Testis (tissue), 5 donors: ENCODE measurements at places on chromosomes 16 and 17. TPM values are rescaled to one million over a fixed set of nuclear protein-coding genes. Genes with fewer than 3 reads are reported as not detected.

- DNase-seq = no peak
Measured at GRCh38 chr17:74968361-74968780, 4.2 kb downstream of the HID1 start.

DNA sequence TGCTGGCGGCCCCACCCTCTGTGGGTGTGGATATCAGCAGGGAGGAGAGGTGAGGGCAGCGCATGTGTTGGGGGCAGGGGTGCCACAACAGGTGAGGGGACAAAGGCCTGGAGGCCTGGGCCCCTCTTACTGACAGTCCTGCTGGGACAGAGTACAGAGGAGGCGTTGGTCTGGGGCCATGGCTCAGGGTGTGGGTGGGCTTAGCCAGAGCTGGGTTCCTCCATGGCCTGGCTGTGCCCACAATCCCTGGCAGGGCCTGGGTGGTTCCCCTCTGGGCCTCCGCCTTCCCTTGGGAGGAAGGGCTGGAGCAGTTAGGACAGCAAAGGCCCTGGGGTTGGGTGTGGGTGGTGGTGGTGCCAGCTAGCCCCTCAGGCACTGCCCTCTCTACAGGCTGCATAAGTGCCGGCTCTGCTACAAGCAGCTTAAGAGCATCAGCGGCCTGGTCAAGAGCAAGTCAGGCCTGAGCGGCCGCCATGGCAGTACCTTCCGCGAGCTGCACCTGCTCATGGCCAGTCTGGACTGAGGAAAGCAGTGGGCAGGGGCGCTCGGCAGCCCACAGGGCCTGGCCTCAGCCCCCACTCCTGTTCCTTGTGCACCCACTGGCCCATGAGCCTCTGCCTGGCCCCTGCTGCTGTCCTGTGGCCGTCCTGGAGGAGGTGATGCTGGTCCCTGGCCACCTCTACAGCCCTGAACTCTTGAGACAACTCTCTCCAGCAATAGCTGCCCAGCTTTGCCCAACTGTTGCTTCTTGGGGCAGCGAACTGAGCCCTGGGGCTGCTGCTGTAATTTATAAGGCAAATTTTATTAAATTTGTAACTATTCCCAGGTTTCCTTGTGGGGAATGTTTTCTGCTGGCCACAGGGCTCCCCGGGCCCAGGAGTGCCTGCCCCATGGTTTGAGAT, 21.1 kb downstream of the KATNB1 start:
- DNase-seq = no peak

DNA sequence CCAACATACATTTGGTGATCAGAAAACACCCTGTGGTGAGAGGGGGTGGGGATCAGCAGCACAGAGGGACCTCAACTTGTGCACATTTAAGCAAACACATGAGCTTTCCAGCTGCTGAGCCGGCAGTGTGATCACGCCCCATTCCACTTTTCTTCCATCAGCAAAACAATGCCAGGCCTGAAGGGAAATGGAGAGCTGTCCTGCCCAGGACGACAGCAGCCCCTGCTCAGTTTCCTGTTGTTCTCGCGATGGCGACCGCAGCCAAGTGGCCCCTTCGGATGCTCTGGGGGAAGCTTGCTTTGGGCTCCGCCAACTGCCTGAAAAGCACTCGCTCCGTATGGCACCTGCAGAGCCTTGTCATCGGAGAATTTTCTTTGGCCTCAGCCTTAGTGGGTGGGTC, 272.3 kb downstream of the FOXL1 start:
- DNase-seq = no peak

DNA sequence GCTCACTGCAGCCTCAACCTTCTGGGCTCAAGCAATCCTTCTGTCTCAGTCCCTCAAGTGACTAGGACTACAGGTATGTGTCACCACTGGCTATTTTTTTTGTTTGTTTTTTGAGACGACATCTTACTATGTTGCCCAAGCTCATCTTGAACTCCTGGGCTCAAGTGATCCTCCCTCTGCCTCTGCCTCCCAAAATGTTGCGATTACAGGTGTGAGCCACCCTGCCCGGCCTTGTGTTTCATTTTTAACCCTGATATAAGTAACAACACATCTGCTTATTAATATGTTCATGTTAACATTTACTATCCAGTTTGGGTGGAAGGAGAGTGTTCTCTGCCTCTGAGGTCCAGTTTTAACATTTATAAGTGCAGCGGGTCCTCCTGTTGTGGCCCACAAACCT, 3.1 kb downstream of the FAM20A start:
- DNase-seq = no peak

DNA sequence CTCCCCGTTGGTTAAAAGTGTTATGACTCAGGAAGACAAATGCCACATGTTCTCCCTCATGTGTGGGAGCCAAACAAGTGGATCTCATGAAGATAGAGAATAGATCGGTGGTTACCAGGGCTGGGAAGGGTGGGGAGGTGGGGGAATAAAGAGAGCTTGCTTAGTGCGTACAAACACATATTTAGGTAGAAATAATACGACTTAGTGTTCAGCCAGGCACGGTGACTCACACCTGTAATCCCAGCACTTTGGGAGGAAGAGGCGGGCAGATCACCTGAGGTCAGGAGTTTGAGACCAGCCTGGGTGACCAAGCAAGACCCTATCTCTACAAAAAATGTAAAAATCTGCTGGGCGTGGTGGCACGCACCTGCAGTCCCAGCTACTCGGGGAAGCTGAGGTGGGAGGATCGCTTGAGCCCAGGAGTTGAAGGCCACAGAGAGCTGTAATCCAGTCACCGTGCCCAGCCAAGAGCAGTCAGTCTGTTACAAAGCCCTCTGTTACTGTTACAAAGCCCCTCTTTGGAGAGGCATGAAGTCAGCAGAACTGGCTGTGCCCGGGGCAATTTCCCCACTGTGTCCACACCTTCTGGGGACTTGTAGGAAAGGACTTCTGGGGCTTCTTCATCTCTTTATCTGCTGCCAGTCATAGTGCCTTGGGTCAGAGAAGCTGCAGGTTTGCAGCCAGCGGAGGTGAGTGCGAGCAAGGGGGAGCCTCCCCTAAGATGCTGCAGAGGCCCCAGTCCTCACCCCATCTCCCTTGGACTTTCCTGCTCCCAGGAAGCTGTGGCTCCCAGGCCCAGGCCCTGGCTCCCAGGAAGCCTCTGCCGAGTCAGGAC, 4.3 kb upstream of the ALDH3A1 start:
- no peak for DNase-seq

DNA sequence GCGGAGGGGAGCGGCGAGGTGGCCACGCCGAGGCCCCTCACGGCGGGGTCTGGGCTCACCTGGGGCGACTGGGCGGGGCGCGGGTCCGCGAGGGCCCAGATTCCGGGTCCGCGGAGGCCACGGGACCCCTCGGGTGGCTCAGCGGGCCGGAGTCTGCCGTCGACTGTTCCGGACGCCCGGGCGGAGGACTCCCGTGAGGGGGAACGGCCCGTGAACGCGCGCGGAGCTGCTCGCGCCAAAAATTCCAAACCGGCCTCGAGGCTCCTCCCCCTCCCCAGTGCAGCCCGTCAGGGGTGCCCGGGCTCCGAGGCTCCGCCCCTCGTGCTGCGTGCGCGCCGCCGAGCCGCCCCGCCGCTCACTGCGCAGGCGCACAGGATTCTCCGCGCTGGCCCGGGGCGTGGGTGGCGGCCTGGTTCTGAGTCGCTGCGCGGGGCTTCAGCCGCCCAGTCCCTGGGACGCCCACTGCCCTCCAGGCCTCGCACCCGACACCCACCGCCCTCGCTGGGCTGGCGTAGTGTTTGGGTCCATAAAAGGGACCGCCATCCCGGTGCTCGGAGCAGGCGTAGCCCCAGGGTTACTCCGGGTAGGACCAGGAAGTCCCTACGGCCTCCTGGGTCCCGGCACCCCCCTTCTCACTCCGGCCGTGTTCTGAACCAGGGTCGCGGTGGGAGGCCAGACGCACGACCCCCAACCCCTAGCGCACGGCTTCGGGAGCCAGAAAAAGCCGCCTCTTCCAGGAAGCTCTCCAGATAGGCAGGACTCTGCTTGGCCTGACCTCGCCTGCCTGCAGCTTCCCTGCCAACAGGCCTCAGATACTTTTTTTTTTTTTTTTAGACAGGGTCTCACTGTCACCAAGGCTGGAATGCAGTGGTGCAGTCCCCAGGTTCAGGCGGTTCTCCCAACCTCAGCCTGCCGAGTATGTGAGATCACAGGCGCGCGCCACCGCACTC, at the start of gene PKMYT1:
PKMYT1 (minus strand) TSS at position 220 of the 950 bp plus-strand sequence. CDS start 789 bp downstream, outside the sequence.
- peak; percentile 90 for DNase-seq

DNA sequence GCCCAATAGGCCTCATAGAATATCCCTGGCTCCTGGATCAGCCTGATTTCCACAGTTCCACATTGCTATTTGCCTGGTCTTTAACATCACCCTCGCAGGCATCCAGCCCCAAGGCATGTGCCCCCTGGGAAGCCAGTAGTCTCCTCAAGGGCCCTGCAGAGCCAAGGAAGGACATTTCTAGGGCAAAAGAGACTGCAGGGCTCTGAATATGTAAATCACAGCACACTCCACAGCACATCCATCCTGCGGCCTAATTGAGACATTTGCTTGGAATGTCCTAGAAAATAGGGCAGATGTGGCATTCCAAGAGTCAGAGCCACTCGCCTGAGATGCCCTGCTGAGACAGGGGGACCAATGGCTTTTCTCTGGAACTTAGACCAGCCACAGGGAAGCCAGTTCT, 11.4 kb upstream of the C16orf78 start:
- DNase-seq = no peak

DNA sequence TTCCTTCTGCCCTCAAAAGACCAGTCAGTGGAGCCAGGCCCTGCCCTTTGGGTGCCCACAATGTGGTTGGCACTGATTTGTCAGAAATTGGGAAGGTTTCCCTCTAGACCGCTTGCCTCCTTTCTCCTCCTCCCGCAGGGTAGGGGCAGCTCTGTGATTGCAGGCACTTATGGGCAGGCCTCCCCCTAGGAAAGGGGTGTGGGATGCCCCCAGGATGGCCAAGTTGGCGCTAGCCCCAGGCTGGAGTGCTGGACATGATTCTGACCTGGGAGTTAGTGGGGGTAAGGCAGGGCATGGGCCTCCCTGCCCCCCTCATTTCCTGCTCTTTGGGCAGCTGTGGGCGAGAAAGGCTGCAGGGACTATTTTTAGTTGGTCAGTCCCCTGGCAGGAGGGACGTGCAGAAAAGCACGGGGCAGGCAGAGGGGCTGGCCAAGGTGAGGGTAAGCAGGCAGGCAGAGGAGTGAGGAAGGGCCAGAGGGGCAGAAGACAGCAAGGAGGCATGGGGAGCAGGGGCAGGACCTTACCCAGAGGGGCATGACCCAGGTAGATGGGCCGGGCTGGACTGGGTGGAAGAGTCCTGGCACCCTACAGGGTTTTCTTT, 3.3 kb downstream of the RARA start:
- no peak for DNase-seq

DNA sequence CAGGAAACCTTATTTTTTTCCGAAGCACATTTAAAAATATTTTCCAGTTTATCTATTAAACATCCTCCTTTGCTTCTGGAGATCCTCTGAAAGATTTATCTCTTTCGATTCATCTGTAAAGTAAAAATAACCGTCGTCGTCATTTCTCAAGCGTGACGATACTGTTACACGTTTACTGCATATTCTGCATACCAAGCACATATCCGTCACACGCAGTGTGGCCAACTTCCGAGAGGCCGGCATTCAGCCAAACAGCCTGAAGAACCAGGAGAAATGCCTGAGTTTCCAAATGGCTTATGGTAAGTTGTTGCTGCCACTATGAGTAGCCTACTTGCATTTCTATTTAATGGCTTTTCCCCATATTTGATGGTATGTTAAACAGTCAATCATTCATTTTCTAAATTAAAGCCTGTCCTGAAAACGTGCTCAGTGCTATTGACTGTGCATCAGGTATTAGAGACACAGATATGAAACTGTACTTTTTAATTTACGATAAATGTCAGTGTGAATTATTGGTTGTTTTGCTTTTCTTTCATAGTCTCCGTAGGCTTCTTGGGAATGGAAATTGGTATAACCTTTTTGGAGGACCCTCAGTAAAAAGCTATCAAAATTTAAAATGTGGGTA, 275.7 kb downstream of the WWOX start:
- DNase-seq = no peak

CYLD gene
- 48.4 TPM for total RNA-seq

- peak; percentile 27 for DNase-seq
Measured at GRCh38 chr16:11629071-11630030, 38.9 kb upstream of the SNN start.

DNA sequence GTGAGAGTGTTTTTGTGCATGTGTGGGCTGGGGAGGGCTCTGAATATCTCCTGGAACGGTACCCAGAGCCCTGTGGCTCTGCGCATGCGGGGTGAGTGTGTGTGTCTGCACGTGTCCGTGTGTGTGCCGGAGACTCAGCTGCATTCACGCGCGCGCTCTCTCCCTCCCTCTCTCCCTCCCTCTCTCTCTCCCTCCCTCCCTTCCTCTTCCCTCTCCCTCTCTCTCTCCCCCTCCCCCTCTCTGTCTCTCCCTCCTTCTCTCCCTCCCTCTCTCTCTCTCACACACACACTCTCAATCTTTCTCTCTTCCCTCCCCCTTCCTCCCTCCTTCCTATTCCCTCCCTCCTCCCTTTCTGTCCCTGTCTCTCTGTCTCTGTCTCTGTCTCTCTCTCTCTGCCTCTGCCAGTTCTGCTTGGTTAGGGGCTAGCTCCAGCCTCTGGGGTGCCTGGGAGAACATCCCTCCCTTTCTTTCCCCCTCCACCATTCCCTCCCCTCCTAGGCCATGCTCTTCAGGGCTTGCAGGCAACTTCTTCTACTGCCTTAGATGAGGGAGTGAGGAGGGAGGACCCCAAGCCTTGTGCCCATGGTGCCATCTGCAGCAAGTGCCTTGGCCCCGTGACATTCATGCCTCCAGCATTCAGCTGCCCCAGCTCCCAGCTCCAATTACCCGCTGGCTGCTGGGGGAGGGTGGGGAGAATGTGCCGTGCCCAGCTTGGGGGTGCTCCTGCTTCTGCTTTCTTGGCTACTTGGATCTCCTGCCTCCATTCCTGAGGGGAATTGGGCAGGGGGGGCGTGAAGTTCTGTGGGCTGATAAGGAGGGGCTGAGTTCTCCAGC, 6.4 kb downstream of the THRA start:
- DNase-seq = peak; percentile 96

DNA sequence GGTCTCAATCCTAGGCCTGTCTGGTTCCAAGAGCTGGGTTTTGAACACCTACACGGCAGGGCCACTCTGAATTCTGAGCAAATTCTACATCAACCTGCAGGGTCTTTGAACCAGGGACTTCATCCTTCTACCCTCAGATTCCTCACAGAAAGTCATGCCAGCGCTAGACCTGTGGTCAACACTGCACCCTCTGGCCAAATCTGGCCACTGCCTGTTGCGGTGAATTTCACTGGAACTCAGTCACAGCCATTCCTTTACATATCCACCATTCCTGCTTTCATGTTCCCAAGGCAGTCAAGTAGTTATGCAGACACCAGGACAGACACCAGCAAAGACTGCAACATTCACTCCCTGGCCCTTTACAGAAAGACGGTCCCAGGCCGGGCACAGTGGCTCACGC, 144.6 kb downstream of the C16orf95 start:
- no peak for DNase-seq

TCAP gene
- total RNA-seq = 3.0 TPM

DNA sequence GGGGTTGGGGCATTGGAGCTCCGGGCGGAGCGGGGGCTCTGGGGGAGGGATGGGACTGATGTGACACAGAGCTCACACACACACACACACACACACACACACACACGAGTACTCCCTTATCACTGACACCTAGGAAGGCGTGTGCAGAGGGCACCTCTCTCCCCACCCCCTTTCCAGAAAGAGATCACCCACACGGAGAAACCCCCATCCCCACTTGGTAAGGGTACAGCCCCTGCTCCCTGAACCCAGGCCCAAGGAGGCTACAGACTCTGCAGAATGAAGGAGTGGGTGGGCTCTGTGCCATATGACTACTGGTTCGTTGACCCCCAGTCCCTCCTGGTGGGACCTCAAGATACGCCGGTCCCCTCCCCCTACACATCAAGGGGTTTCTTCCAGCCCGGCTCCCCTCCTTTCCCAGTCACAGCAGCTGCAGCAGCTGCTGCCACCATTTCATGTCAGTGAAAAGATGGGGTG, 8.7 kb upstream of the ARHGAP23 start:
- DNase-seq = no peak

- DNase-seq = peak; percentile 83
Measured at GRCh38 chr16:1823821-1824220, 2.8 kb downstream of the HAGH start.

CD79B gene
- total RNA-seq = 0.62 TPM
